ENCODE measurements at places on chromosomes 13 and 19. TPM values are rescaled to one million over a fixed set of nuclear protein-coding genes. Genes with fewer than 3 reads are reported as not detected.

GRCh38 chr13:56988543-56988942, 152.2 kb upstream of the PRR20A start:
- no peak for DNase-seq

DNA sequence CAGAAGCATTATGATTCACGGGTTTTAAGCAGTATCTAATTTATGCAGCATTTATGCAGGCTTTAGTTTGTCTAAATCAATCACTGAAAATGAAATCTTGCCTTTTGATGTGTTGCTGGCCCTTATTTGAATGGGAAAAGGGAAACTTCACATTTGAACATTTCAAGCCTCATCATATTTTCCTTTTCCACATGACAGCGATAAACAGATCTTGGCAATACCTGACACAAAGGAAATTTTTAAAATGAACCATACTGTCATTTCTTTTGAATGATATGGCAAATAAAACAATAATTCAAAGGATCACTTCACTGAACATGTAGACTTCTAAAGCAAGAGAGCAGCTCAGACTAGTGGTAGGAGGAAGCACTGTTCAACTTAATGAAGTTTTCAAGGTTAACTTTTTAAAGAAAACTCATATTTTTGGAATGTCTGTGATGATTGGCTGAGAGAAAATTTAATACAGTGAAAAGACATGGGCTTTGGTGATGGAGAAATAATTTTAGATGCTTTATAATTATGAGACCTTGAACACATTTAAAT, 198.1 kb downstream of the OXGR1 start:
- no peak for DNase-seq

DNA sequence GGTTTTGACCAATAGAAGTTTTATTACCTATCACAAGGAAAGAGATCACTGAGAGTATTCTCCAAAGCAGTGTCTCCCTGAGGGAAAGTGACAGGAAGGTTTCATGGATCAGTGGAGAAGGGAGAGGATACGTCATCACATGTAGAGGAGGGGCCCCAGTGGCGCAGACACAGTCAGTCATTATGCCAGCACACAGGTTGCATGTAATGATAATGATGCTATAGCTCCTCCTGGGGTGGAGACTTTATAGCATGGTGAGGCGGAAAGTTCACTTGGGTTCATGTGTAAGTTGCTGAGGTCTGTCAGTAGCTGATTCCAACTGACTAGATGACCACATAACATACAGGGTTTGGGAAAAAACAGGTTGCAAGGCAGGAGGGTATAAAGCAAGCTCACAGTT, 88.8 kb downstream of the FNDC3A start:
- no peak for DNase-seq

DNA sequence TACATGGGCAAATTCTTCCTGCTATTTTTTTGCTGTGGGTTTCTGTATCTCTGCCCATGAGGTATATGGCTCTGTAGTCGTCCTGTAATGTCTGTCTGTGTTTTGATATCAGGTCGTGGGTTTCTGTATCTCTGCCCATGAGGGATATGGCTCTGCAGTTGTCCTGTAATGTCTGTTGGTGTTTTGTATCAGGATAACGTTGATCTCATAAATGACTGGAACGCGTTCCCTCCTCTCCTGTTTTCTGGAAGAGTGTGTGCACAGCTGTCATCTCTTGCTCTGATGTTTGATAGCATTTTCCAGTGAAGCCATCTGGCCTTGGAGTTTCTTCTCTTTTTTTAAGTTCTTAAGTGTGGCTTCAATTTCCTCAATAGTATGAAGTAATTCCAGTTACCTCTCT, 57.2 kb downstream of the SOX1 start:
- DNase-seq, result no peak

GRCh38 chr13:109577191-109577700, 209.1 kb downstream of the IRS2 start:
- DNase-seq, result no peak

- peak; percentile 57 for DNase-seq
Measured at GRCh38 chr19:30864391-30865215, 484.6 kb downstream of the TSHZ3 start.

GRCh38 chr13:38308736-38309135, 40.9 kb upstream of the UFM1 start:
- DNase-seq, result no peak

Gene COMP
- not detected for total RNA-seq

Gene BRSK1
- 306 TPM for total RNA-seq

Measured in dorsolateral prefrontal cortex (tissue), 122 donors.